ENCODE measurements at places on chromosomes 4 and X.

DNA sequence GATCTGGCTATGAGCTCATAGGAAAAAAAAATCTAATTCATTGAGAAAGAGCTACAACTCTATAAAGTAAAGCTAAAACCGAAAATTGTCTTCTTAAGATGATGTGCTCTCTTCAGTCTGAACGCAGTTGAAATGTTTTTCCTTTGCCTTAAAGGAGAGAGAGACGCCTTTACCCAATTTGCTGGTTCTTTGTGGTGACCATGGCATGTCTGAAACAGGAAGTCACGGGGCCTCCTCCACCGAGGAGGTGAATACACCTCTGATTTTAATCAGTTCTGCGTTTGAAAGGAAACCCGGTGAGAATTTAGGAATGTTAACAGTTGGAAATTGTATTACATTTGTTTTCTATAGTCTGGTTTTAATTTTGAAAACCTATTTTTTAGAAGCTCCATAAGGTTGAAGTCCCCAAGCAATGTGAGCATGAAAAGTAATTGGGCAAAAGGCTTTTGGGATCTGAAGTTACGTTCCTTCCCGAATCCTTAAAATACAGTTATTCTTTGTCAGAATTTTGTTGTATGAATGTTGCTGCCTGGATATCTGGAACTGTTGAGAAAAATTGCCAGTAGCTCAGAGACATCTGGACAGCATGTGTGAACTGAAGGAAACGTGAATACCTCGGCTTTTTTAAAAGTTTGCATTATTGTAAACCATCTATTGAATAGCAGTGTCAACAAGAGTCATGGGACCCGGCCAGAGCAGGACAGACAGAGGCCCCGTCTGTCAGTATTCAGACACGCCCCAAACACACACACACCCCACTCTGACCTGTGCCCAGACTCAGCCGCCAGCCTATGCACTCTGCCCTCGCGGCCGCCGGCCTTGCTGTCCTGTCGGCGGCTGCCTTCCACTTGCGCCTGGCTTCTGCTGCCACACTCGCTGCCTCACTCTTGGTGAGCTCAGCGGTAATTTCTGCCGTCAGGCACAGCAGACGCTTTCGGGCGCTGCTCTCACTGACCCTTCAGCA lies 9.9 kb downstream of the PIGG start:
- DNase-seq: peak; percentile 14

DNA sequence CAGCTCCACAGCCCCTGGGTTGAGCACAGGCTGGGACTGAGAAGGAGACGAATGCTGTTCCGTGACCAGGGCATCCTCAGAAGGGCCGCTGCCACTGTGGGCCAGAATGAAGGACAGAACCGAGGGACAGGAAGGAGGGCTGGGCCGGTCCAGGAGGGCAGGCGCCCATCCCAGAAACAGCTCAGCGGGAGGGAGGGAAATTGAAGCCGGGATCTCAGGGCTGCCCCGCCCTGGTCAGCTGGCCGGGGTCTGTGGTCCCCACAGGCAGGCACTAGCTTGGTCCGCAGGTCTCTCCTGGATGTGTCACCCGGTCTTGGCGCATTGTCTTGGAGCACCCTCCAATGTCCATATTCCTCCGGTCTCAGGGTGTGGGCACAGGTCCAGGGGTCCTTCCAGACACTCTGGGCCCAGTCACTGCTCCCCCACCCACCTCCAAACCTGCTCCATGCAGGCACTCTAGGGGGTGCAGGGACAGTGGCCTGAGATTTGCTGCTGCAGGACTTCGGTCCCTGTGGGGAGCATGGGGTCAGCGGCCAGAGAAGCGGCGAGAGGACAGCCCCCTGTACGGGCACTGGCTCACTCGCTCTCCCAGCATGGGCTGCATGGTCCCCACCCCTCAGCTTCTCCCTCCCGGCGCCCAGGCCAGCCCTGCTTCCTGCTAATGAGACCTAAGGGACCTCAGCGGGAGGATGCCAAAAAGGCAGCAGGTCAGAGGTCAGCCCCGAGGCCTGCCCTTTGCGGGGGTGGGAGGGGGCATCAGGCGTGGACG lies 23.9 kb upstream of the MXD4 start:
- DNase-seq: no peak

- no peak for DNase-seq
These were observed 319.6 kb downstream of the PTTG2 start for GRCh38 chr4:38279650-38280322.

DNA sequence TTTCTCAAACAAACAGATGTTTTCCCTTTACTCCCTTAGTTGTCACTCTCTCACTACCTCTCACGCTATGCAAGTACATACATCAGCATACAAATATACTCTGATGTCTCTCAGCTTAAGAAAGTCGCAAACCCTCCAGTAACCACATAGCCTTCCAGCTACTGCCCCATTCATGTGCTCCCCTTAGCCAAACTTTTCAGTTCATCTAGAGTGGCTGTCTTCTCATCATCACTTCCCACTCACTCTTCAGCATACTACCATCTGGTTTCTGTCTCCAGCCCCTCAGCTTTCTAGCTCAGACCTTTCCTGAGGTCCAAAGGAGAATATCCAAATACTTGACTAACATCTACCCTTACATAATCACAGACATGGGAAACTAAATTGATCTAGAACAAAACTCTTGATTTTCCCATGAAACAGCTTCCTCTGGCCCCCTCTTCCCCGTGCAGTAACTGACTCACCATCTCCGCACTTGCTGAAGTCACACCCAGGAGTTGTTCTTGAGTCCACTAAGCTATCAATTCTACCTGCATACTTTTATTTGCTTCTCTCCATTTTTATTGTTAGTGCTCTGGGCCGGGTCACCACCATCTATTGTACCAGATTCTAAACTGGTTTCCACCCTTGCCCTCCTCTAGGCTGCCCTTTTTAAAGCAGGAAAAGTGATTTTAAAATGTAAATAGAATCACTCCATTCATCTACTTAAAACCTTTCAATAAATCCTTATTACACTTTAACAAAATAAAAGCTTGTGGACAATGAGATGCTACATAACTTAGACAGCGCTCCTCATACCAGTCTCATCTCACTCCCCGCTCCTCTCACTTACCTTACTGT lies 57.2 kb downstream of the CASP6 start:
- peak; percentile 18 for DNase-seq

DNA sequence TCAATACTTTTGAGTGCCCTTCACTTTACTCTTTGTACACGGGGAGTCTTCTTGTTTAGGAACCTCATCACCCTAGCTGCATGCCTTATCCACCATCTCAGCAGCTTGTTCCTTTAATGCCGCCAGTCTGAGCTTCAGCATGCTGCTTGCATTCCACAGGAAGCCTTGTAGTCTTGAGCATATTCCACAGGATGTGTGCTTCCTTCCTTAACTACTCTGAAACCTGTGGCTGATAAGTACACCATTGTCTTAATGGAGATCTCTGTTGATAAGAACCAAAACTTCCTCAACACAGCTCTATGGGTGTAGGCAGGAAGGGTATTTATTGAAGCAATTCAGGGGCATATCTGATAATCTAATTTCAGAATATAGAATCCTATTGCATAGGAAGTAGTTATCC lies 24.4 kb upstream of the CCNI start:
- DNase-seq: peak; percentile 9

GRCh38 chr4:121676345-121677075 lies 20.3 kb downstream of the ANXA5 start:
- no peak for DNase-seq

GRCh38 chr4:10737337-10737736 lies 52.8 kb upstream of the CLNK start:
- DNase-seq: no peak

GRCh38 chr4:183905081-183905592 lies at the start of gene STOX2:
Gene STOX2 (plus strand): TSS chr4:183905307. CDS start chr4:183906791, 1,484 bp downstream.
- no peak for DNase-seq

DNA sequence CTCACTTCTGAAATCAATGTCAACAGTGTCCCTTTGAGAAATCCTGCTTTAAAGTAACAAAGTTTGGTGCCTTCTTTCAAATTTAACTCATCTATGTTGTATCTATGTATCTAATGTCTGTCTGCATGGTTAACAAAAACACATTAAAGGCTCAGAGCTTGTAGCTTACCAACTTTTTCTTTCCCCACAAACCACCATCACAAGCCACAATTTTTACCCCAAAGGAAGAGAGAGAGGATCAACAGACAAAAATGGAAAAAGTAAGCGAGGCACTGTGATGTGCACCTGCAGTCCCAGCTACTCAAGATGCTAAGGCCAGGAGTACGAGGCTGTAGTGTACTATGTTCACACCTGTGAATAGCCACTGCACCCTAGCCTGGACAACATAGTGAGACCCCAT lies 17.2 kb downstream of the ATRX start:
- peak; percentile 25 for DNase-seq

DNA sequence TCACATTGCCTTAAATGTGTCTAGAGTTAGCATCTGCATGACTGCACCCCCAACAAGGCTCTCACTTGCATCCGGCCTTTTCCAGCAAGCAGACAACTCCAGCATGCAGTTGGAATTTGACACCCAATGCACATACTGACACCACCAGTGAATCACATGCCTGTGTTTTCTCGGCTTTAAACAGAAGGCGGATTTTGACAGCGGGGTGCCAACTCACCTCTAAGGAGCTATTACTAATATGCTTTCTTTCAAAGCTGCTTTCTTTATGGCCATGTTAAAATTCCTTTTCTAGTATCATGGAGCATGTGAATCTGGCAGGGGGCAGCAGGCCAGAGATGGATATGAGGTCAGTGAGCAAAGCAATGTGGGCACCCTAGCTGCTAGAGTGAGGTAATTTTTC lies 78.0 kb upstream of the CLNK start:
- DNase-seq: no peak

DNA sequence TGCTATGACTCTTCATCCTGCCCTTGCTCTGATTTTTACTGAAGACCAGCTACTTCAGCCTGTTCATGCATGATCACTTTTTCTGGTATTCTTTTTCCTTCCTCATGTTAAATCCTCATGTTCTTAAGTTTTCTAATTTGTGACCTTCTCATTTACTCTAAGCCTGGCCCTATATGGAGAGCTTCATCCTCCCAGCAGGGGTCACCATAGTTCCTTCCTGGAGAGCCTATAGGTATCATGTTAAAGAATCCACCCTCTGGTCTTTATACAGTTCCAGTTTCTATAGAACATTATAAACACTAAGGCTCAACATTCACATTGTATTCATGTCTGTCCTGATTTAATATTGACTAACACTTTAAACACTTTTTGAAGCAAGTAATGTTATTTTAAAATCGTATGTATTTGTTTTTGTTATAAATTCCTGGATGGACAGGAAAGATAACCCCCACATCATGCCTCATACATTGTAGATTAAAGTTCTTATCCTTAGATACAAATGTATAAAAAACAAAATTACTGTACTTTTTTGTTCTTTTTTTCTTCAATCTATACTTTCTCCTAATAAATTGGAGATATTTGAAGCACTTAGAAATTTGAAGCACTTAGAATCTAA lies 53.8 kb upstream of the OTUD4 start:
- peak; percentile 76 for DNase-seq

- DNase-seq: no peak
These were observed 241.1 kb upstream of the PPP1R2C start for GRCh38 chrX:43019021-43019420.

DNA sequence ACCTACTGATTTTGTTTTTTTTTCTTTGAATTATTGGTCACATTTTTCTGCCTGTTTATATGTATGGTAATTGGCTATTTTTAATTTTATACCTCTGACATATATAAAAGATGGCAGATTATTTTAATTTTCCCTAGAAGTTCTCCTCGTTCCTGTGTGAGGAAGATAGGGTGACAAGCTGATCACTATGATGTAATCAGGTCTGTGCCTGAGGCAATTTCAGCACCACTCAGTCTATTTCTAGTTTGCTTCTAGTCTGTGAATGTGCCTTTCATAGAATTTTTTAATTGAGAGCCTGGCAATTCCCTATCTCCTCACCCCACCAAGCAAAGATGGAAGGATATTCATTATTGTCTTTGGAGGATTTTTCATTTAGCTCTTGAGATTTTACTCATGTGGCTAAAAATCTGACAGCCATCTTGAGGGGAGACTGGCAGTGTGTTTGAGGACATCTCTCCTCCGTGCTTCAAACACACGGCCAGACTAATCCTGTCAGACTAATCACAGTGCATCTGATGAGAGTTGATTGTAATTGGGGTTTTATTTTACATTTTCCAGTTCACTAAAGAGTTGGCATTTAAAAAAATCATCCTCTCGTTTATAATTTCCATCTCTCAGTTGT lies 500.3 kb downstream of the TRIML1 start:
- no peak for DNase-seq

GRCh38 chr4:118917582-118917981 lies 28.9 kb downstream of the SYNPO2 start:
- no peak for DNase-seq

- no peak for DNase-seq
These were observed 379.4 kb downstream of the FBXW7 start for GRCh38 chr4:152156442-152156841.

DNA sequence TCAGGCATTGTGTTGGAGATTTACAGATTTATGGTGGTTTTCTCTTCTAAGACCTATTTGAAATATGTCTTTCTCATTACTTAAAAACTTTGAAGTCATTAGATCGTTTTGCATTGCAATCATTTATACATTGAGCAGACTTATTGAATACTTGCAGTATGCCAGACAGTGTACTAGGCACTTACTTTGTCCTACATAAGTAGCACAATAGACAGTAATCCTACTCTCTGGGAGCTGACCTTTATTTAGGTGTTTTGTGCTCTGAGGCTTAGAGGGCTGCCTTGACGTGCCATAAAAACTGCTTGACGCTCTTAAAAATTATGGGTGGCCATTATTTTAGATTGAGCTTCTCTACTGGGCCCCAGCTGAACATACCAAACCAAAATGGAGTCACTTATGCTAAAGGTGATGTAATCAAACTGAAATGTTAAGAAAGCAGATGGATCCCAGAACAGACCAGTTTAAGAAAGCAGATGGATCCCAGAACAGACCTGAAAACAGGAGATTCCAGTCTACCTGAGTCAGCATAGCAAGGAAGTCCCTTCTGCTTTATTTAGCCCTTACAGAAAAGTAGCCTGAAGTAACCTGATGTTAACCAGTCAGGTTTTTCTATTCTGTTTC lies 42.4 kb downstream of the PTTG2 start:
- no peak for DNase-seq

DNA sequence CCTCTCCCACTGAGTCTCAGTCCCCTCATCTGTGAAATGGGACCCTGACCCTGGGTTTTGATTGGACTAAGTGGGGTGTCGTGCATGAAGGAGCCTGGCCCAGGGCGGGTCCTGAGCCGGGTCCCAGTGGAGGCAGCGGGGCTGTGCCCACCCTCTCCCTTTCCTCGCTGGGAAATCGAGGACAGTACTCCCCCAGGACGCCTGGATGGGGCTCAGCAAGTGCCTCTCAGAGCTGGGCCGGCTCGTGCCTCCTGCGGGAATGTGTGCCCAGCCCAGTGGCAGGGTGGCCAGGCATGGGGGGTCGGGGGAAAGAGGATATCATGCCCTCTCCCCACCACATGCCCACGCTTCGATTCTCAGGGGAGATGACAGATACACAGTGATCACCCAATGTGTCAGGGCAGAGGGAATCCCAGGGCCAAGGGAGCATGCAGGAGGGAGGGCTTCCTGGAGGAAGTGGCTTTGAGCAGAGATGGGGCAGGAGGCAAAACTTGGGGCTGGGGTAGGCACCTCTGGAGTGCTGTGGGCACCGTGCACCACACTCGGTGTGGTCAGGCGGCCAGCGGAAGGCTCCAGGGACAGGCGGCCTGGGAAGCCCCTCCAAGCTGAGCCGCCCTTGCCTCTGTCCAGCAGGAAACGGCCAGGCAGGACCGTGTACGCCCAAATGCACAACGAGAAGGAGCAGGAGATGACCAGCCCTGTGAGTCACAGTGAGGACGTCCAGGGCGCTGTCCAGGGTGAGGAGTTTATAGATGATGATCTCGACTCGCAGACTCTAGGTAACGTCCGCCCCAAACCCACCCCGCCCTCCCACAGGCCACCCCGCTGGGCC lies 203.0 kb downstream of the AFAP1 start:
- DNase-seq: no peak
